ENCODE measurements at places on chromosomes 3 and 15.

DNA sequence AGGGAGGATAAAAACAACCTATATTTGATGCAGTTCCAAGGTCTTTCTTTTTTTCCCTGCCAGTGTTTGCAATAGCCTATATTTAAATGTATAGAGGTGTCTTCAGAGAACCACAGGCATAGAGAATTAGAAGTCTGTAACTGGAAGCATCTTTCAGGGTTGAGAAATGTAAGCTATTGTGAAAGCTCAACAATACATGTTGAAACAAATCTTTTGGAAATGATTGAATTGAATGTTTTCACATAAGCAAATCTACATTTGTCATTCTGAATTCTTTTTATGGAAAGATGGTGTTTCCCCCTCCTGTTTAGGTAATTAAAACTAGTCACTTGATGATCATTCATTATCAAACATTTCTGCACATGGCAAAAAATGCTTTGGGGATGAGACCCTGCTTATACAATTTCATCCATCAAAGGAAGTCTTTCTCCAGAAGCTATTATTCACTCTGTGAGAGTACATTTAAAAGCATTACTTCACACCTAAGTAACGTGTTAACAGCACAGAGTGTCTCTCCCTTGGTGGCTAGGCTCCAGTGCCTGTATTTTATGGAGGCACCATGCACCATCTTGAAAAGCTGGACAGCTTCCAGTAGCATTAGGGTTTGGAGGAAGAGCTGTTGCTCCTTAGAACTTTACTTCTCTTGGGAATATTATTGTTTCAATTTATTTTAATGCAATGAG is 406.2 kb downstream of the LSAMP start:
- no peak for DNase-seq

DNA sequence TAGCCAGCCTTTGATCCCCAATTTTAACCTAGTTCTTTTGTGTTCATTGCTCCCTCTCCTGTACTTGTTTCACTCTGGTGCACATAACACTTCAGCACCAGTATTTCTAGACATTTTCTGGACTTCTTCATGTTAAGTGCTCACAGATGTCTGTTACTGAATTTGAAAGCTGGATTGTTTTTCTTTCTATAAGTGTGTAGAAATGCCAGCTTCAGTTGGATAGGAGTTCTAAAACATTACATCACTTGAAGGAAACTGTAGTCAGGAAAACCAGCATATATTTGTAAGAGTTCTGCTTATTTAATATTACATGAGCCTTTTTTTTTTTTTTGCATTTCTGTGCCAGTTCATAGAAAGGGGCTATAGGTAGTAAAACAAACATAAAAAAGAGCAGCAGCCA is 21.6 kb downstream of the QTRT2 start:
- no peak for DNase-seq

GRCh38 chr15:98774756-98775497 is 126.6 kb downstream of the IGF1R start:
- no peak for DNase-seq

DNA sequence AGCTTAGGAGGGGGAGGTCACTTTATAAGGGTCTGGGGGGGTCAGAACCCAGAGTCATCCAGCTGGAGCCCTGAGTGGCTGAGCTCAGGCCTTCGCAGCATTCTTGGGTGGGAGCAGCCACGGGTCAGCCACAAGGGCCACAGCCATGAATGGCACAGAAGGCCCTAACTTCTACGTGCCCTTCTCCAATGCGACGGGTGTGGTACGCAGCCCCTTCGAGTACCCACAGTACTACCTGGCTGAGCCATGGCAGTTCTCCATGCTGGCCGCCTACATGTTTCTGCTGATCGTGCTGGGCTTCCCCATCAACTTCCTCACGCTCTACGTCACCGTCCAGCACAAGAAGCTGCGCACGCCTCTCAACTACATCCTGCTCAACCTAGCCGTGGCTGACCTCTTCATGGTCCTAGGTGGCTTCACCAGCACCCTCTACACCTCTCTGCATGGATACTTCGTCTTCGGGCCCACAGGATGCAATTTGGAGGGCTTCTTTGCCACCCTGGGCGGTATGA is at the start of gene RHO:
Gene RHO (plus strand): TSS at position 51 of the 512 bp plus-strand sequence. CDS start 95 bp downstream, at position 146.
- DNase-seq = no peak

DNA sequence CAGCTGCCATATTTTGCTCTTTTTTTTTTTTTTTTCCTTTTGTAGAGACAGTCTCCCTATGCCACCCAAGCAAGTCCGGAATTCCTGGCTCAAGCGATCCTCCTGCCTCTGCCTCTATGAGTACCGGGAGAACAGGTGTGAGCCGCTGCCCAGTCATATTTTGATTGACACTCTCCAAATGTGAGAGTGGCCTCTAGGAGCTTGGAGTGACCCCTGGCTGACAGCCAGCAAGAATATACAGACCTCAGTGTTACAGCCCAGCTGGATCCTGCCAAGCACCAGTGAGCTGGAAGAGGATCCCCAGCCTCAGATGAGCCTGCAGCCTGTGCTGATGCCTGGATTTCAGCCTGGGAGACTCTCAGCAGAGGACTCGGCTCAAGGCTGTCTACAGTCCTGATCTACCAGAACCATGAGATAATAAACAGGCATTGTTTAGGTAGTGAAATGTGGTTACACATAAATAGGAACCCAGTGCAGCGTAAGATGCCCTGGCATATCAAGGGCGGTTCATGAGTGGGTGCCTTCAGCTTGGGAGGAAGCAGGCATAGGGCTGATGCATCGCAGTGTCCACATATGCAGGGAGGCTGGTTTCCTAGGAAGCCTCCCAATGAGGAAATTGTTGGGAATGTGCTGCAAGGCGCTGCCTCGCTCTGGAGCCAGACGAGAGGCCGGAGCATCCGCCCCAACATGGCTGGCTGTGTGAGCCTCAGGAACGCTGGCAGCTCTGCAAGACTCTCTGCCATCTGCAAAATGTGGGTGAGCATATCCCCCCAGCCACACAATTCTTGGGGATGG is 38.9 kb upstream of the ATP10A start:
- DNase-seq = no peak

DNA sequence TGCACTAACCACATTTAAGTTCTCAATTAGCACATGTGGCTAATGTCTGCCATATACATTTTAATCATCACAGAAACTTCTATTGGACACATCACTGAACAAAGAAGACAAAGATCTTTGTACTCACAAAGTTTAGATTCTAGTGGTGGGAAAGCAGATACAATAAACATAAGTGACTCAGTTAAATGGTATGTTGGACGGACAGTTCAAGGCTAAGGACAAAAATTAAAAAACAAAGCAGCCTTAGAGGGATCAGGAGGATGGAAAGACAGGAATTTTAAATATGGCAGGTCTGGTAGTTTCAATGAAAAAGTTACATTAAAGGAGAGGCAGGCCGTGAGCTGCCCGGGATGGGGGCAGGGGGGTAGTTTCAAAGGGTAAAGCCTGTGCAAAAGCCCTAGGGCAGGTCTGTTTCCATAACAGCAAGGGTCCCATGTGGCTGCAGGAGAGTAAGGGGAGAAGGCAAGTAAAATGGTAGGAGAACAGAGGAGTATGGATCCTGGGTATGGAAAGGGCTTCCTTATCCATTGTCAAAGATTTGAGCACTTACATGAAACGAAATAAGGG is 220.7 kb downstream of the FHIT start:
- DNase-seq = no peak

- DNase-seq = no peak
Measured at GRCh38 chr3:42826141-42826540, 16.9 kb downstream of the ACKR2 start.

- DNase-seq = no peak
Measured at GRCh38 chr3:115627180-115628074, 4.1 kb downstream of the GAP43 start.

GRCh38 chr15:50082066-50082465 is 37.0 kb downstream of the ATP8B4 start:
- DNase-seq = no peak

DNA sequence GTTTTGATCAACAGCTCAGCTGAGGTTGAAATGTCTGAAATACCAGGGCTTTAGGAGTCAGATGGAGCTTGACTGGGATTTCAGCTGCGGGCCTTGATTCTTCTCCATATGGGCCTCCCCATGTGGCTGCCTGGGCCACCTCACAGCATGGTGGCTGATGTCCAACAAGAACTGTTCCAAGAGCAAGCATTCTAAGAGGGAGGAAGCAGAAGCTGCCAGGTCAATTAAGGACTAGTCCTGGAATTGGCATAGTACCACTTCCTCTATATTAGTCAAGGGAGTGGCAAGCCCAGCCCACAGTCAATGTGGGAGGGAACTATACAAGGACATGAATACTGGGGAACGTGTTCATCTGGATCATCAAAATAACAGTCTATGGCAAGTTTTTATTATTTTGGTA is 181.7 kb upstream of the ANKRD28 start:
- no peak for DNase-seq

DNA sequence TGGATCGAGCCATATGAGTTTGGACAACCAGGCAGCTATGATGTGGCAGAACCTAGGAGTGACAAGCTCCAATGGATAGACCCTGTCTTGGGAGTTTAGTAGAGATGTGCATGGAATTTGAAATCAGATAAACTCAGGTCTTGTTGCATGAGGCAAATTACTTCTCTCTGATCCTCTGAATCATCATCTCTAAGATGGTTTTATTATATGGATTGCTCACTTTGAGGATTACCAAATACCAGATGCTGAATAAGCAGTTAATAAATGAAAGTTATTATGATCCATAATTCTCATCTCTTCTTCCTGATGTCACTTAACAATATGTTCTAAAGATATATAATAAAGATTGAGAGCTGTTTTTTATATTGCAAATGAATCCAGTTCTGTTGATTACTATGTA is 622.2 kb downstream of the NTRK3 start:
- DNase-seq = no peak

DNA sequence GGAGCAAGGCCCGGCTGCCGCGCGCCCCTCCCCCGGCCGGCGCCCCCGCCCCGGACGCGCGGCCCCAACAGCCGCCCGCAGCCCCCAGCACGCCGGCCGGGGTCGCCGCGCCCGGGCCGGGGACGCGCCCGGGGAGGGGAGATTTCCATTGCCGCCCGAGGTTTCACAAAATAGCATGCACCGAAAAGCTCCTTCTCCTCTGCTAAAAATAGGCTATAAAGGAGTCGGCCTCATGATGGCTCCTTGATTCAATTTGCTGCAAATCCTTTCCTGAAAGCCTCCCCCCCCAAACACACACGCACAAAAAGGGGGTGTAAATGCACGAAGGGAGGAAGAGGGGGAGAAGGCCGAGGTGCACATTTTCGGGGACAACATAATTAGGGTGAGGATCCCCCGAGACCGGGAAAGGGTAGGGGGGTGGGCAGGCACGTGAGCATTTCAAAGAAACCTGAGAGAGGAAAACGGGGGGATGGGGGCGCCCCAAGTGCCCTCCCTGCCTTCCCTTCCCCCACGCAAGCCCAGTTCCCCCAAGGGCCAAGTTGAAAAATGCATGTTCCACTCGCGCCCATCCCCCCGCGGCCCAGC is 734 bp downstream of the TBL1XR1 start:
- DNase-seq = no peak

- no peak for DNase-seq
Measured at GRCh38 chr15:40428185-40428584, 12.6 kb upstream of the BAHD1 start.

DNA sequence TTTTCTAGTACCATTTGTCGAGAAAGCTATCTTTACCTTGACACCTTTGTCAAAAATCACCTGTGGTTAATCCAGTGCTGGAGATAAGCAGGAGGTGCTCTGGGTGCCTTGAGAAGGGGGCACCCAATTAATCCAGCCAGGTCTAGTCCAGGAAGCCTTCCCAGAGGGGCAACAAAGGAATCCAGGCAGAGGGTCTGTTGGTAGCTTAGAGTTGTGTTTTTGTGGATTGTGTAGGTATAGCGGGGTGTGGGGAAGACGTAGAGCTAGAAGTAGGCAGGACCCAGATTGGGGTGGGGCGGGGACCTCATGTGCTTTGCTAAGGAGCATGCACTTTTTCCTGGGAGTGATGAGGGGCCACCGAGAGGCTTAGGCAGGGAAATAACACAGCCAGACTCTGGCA is 6.0 kb upstream of the PIGZ start:
- DNase-seq = no peak

DNA sequence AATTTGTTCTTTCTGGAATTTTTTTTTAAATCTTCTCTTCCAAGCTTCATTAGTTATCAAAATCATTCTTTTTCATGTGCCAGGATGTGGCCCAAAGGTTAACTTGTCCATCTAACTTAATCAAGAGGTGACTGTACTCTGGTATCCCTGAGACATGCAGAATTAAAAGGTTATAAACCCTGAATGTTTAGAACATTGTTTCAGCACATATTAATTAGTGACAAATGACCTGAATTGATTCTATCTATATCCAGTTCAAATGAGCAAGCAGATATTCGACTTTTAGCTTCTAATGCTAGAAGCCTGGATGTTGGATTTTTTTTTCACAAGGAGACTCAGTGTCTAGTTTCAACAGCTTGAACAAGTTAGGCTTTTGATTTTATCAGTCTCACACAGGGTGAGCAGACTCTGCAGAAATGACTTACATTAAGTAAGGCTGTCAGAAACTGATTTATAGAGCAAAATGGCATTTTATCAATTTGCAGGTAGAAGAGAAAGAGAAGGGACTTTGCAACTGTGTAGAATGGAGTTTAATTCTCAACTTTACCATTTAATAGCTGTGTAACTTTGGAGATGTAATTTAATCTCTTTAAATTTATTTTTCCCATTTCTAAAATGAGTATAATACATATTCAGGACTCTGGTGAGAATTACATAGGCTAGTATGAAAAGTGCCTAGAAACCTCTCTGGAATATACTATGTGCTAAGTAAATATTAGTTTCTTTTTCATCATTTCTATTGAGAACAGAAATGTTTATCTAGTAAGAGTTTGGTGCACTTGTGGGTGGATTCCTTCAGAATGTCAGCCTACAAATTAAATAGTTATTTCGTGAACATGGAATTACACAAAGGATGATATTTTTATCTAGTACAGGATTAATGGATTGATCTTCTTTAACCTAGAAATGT is 100.0 kb downstream of the ALCAM start:
- DNase-seq = no peak

DNA sequence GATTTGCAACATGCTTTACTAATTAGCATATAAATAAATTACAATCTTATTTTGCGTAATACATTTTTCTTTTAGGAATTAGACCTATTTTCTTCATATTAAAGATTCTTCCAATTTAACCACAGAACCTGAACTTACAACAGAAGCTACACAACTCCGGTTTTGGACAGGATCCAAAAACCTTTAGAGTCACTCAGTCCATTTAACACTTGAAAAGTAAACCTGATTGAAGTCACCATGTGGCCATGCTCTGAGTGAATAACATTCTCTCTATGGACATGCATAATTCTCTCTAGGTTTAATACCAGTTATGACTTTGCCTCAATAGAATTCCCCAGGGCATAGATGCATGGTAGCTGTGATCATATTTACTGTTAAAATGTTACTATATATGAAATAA is 751.0 kb downstream of the VGLL3 start:
- no peak for DNase-seq

DNA sequence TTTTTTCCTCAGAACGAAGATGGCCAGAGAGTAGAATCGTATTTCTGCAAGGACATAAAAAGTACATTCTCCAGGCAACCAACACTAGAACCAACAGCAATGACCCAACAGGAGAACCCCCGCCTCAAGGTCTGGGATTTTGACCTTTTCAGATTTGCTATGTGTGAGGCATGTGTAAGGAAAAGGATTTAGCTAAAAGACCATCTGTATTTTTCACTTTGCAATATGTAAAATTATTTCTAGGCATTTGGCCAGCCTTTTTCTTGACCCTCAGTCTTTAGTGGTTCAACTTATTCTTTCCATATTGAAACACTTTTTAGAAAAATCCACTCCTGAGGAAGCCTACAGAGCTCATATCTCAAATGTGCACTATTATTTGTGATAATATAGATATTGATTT is 219.2 kb upstream of the GOLGA6L4 start:
- no peak for DNase-seq

- DNase-seq = no peak
Measured at GRCh38 chr15:95295896-95296625, 1034.4 kb upstream of the NR2F2 start.
